ENCODE measurements at places on chromosomes 11 and 22. TPM values are rescaled to one million over a fixed set of nuclear protein-coding genes. Genes with fewer than 3 reads are reported as not detected.

GRCh38 chr11:115652496-115652895 is 148.3 kb upstream of the CADM1 start:
- DNase-seq = no peak

DNA sequence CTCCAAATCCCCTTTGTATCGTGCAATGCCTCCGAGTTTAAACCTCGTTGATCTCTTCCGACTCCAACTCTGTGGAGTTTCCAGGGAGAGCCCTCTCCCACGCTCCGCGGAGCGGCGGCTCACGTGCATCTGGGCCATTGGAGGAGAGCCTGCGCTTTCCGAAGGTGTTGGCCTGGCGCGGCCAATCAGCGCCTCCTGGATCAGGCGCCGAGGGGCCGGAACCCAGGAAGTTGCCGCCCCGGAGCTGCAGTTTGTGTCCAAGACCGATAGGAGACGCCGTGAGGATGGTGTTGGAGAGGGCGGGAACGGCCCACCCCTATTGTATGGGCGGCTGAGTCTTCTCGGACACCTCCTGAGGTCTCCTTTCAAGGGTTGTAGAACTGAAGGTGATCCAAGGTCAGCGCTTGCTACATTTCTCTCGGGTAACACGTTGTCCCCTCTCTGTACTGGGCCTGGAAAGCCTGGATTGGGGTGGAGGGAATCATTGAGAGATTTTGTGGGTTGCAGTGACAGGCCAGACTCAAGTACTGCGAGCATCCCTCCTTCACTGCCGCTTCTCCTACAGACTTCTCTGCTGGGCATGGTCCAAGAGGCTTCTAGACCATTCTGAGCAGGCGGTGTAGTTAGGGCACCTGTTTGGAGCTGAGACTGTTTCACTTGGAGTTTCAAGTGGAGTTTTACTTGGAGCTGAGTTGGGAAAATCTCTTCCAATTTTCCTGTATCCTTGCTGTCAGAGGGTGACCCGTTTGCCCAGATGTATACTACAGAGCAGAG is 1.7 kb downstream of the ADAMTS15 start:
- DNase-seq = peak; percentile 83

The MAJIN gene
- not detected for total RNA-seq

The SLC37A2 gene
- total RNA-seq = 4.6 TPM

The SLC43A3 gene
- total RNA-seq = 36.3 TPM

The MS4A14 gene
- total RNA-seq = 0.82 TPM

The ST14 gene
- total RNA-seq = 4.9 TPM

DNA sequence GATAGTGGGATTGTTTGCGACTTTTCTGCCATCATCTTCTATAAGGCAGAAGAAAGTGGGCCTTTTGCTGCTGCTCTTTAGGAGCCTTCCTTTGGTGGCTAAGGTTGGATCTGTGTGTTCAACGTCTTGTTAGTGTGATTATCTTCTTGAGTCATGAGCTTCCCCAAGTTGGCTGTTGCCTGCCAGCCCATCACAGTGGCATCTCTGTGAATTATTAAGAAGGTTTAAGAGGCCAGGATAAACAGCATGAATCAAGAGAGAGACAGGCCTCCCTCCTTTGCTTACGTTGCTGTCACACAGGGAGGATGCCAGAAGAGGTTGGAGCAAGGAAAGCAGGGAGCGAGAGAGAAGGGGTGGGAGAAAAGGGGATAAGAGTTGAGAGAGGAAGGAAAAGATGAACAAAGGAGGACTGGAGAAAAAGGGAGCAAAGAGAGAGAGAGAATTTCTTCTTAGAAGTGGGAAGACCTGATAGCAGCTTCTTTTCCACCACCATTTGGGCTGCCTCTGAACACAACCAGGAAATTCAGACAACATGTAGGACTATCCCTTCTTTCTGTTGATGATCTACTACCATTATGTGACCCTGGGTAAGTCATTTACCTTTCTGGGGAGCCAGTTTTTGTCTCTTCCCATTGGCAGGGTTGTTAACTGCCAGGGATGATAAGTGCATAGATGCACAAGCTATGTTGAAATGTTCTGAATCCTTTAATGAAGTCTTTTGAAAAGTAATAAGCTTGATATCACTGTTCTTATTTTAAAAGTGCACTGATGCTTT is 126.5 kb downstream of the NAV2 start:
- DNase-seq = no peak

- no peak for DNase-seq
Observed at GRCh38 chr11:119520966-119521365, 98.0 kb upstream of the THY1 start.

- DNase-seq = no peak
Observed at GRCh38 chr11:15334766-15335165, 220.0 kb downstream of the INSC start.

- DNase-seq = no peak
Observed at GRCh38 chr11:59769111-59769510, 13.9 kb downstream of the STX3 start.

DNA sequence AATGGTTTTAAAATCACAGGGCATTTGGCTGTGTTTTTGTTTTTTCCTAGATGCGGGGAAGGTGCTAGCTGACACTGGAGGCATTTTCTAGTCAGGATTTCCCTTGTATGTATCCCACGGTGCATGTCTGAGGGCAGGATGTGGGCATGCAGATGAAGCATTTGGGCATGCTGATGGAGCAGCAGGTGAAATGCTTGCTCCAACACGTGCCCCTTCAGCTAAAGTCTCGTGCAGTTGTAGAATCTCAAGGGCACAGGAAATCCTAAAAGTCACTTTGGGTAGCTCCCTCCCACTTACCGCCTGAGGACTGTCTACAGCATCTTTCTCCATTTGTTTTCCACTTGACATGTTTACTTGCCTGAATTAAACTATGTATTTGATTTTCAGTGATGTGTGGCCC is 429.4 kb upstream of the B3GAT1 start:
- DNase-seq = no peak

The SLC15A3 gene
- total RNA-seq = 48.7 TPM

The PRG3 gene
- total RNA-seq = not detected

The PLA2G3 gene
- not detected for total RNA-seq

- no peak for DNase-seq
Observed at GRCh38 chr22:19772673-19773469, 12.3 kb downstream of the TBX1 start.

Data from ovary (tissue), 10 donors.